GM12878 (cell line): ENCODE measurements at places on chromosomes 1 and 21. TPM values are rescaled to one million over a fixed set of nuclear protein-coding genes. Genes with fewer than 3 reads are reported as not detected.
A peak's percentile ranks its signal among the peaks of the same experiment; 100 is the strongest.

DNA sequence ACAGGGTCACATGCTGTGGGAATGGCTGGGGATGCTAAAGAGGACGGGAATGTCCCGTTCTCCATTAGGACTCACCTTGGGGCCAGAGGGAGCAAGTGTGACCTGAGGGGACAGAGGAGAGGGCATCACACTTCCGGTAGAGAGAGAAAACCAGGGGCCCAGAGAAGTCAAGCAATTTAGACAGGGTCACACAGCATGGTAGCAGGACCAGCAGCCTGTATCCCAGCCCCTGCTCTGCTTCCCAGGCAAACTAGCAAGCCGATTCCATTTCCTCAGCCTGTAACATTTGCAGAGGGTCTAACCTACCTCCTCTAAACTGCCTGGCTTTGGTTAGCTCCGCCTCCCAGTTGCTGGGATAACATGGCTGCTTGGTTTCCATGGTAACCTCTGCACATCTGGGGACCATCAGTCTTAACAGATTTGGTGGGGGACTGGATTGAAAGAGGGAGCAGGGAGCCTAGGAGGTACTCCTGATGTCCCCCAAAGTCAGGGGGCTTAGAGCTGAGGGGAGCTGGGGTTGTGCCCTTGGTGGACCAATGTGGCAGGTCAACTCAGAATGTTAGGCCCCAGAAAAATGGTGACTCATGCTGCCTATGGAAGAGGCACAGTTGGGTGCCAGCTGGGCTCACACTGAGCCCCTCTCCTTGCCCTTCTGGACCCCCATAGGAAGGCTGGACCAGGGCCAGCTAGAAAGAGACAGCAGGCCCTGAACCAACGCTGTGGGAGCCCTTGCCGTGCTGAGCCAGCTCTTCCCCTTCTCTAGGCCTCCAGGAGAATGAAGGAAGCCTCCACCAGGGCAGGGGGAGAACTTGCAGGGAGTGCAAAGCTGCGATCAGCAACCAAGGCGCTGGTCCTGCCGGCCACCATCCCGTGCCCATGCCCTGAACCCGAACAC lies 9.5 kb downstream of the COL16A1 start:
- peaks cover 6% of the 10 kb centered on the region for H3K4me1 ChIP-seq
- no peaks in the 10 kb centered on the region for H3K36me3 ChIP-seq
- H3K27ac ChIP-seq = no peak overlapping the region
- no peak for DNase-seq
- no peaks in the 10 kb centered on the region for H3K27me3 ChIP-seq

GRCh38 chr1:229653420-229653819 lies 27.4 kb downstream of the URB2 start:
- H3K27me3 ChIP-seq = no peaks in the 10 kb centered on the region
- no peaks in the 10 kb centered on the region for H3K4me1 ChIP-seq
- no peak for DNase-seq
- H3K4me3 ChIP-seq = no peak overlapping the region
- peaks cover 12% of the 10 kb centered on the region for H3K36me3 ChIP-seq

GRCh38 chr1:90512441-90512840 lies 204.7 kb downstream of the BARHL2 start:
- H3K27me3 ChIP-seq = no peaks in the 10 kb centered on the region
- H3K4me1 ChIP-seq = no peaks in the 10 kb centered on the region
- H3K36me3 ChIP-seq = no peaks in the 10 kb centered on the region
- DNase-seq = no peak

- H3K27me3 ChIP-seq = no peaks in the 10 kb centered on the region
- no peak overlapping the region for H3K4me3 ChIP-seq
- H3K4me1 ChIP-seq = no peaks in the 10 kb centered on the region
- no peak for DNase-seq
Observed at GRCh38 chr1:94898491-94899385, 28.2 kb downstream of the CNN3 start.

DNA sequence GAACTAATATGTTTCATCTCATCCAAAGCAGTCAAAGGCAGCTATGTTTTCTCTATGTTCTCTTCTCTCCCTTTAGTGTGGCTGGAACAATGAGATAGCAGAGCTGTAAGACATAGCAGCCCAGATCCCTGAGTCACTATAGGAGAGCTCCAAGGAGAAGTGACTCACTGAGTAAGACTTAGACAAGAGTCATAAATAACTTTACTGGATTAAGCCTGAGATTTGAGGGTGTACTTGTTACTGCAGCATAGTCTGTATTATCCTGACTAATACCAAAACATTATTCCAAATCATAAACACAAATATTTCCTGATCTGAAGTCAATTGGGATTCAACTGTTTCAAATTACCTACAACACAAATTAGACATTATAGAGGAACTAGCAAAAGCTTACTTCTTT lies 3.9 kb downstream of the KRTAP19-8 start:
- no peak overlapping the region for H3K27ac ChIP-seq
- H3K4me3 ChIP-seq = no peak overlapping the region
- no peaks in the 10 kb centered on the region for H3K36me3 ChIP-seq

DNA sequence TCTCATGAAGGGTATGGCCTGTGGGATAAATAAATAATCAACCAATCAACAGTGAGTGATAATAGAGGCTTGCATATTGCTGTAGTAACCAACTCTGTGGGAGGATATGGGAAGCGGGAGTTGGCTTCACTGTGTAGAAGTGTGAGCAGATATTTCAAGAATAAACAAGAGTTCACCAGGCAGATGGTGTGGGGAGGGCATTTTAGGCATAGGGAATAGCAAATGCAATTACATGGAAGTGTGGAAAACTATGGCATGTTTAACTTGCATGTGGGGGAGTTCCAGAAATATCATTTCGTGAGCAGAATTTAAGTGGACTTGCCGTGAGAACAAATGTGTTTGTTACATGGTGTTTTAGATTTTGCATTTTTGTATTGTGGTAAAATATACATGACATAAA lies 95.2 kb downstream of the SPATA46 start:
- H3K36me3 ChIP-seq = no peaks in the 10 kb centered on the region
- no peak overlapping the region for H3K4me3 ChIP-seq
- no peak overlapping the region for H3K27ac ChIP-seq
- no peak for DNase-seq

GRCh38 chr21:35980821-35981220 lies 79.5 kb downstream of the SETD4 start:
- no peak for DNase-seq
- no peaks in the 10 kb centered on the region for H3K36me3 ChIP-seq
- no peak overlapping the region for H3K27ac ChIP-seq
- no peak overlapping the region for H3K4me3 ChIP-seq

- no peaks in the 10 kb centered on the region for H3K36me3 ChIP-seq
- no peak for DNase-seq
- H3K27me3 ChIP-seq = peaks cover 6% of the 10 kb centered on the region; the same call in 1 of the 2 replicates
- no peak overlapping the region for H3K27ac ChIP-seq
- H3K4me1 ChIP-seq = no peaks in the 10 kb centered on the region
Observed at GRCh38 chr1:203338335-203339036, 12.4 kb downstream of the FMOD start.

DNA sequence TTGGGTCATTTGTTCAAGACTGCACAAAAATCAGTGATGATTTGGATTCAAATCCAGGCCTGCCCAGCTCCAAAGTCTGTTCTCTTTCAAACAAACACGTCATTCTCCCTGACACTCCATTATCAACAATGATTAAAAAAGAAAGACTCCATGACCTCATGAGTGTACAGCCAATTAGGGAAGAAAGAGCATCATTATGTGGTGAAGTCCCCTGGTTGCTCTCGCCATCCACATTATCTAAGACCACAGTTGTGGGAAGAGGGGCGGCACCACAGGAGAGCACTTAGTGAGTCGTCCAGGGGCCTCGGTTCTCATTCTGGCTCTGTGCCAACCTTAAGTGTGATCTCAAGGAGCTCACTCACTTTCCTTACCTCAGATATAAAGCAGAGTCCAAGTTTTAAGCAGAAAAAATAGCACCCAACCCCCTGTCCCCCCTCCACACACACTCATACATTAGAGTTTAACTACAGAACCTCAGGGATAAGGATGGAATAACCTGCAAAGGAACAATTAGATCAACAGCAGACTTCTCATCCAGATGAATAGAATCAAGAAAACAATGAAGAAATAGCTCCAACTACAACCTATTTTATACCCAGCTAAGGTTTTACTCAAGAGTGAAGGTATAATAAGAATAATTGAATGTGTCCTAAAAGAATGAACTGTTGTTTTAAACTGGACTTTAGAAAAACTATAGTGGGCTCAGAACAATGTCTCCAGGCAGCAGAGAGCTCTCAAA lies 47.8 kb downstream of the COL6A1 start:
- no peak overlapping the region for H3K4me3 ChIP-seq
- H3K27me3 ChIP-seq = no peaks in the 10 kb centered on the region
- H3K4me1 ChIP-seq = no peaks in the 10 kb centered on the region
- H3K36me3 ChIP-seq = no peaks in the 10 kb centered on the region
- DNase-seq = no peak

- no peak overlapping the region for H3K4me3 ChIP-seq
- no peaks in the 10 kb centered on the region for H3K36me3 ChIP-seq
- peaks cover 14% of the 10 kb centered on the region for H3K4me1 ChIP-seq
- no peak overlapping the region for H3K27ac ChIP-seq
Observed at GRCh38 chr1:247417831-247418230, 1.9 kb downstream of the NLRP3 start.

- DNase-seq = peak; percentile 84
- peaks cover 26% of the 10 kb centered on the region for H3K4me1 ChIP-seq
- no peaks in the 10 kb centered on the region for H3K27me3 ChIP-seq
- peak overlapping the region; percentile 70 for H3K4me3 ChIP-seq
Observed at GRCh38 chr21:43938751-43939442, 73.2 kb upstream of the TRAPPC10 start.

DNA sequence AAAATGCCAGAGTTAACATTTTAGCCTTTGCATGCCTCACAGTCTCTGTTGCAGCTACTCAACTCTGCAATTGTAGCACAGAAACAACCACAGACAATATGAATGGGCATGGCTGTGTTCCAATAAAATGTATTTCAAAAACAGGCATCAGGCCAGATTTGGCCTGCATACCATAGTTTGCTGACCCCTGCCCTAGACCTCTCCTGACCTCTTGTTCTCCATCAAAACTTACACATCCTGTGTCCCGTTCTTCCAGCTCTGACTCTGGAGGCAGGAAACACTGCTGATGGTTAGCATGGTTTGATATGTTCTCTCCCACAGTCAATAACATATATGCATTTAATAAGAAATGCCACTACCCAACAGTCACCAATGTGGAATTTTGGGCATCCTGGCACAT lies 138.6 kb downstream of the LMX1A start:
- no peaks in the 10 kb centered on the region for H3K4me1 ChIP-seq
- DNase-seq = no peak
- no peak overlapping the region for H3K27ac ChIP-seq
- no peaks in the 10 kb centered on the region for H3K36me3 ChIP-seq

GRCh38 chr1:91513160-91513559 lies 12.5 kb downstream of the CDC7 start:
- no peak overlapping the region for H3K27ac ChIP-seq
- H3K4me1 ChIP-seq = no peaks in the 10 kb centered on the region
- no peak for DNase-seq
- peaks cover 9% of the 10 kb centered on the region; the same call in 1 of the 2 replicates for H3K36me3 ChIP-seq

GRCh38 chr21:27681841-27682240 lies 715.0 kb upstream of the ADAMTS5 start:
- no peak overlapping the region for H3K27ac ChIP-seq
- no peak overlapping the region for H3K4me3 ChIP-seq
- no peaks in the 10 kb centered on the region for H3K27me3 ChIP-seq
- no peaks in the 10 kb centered on the region for H3K4me1 ChIP-seq

- H3K27me3 ChIP-seq = no peaks in the 10 kb centered on the region
- no peaks in the 10 kb centered on the region for H3K36me3 ChIP-seq
- no peak overlapping the region for H3K4me3 ChIP-seq
- no peaks in the 10 kb centered on the region for H3K4me1 ChIP-seq
Observed at GRCh38 chr1:64765012-64765411, 20.1 kb downstream of the RAVER2 start.

DNA sequence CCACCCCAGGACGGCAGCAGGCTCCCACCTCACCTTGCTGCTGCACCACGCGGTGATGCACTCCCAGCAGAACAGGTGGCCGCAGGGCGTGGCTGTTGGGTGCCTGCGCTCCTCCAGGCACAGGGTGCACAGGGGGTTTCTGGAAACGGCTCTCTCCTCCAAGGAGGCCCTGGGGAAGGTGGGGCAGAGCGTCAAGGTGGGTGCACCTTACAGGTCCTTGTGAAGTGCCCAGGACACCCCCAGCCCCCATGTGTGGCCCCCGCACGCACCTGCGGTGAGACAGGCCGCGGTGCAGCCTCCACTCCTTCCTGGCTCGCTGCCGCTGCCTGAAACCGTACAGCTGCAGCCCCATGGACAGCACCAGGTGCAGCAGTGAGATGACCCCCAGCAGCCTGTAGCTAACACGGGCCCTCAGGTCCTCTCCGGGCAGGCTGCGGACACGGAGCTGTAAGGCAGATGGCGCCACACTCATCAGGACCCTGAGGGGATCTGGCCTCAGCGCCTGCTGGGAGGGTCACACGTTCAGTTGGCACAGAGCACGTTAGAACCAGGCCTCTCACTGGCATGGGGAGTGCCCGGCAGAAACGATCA lies 5.8 kb downstream of the PEX10 start:
- DNase-seq = no peak
- peaks cover 14% of the 10 kb centered on the region for H3K36me3 ChIP-seq
- H3K4me3 ChIP-seq = no peak overlapping the region
- H3K4me1 ChIP-seq = peaks cover 2% of the 10 kb centered on the region; the same call in 1 of the 2 replicates
- no peak overlapping the region for H3K27ac ChIP-seq
- H3K27me3 ChIP-seq = no peaks in the 10 kb centered on the region

DNA sequence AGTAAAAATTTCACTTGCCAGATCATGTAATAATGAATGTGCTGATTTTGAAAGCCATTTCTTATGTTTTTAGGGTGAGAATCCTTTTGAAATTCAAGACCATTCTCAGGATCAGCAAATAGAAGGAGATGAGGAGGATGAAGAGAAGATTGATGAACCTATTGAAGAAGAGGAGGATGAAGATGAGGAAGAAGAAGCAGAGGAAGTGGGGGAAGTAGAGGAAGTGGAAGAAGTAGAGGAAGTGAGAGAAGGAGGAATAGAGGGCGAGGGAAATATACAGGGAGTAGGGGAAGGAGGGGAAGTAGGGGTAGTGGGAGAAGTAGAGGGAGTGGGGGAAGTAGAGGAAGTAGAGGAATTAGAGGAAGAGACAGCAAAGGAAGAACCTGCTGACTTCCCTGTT lies 32.4 kb downstream of the ZNF326 start:
- no peaks in the 10 kb centered on the region for H3K27me3 ChIP-seq
- peaks cover 2% of the 10 kb centered on the region for H3K36me3 ChIP-seq
- DNase-seq = no peak
- no peak overlapping the region for H3K27ac ChIP-seq
- no peaks in the 10 kb centered on the region for H3K4me1 ChIP-seq
- no peak overlapping the region for H3K4me3 ChIP-seq

DNA sequence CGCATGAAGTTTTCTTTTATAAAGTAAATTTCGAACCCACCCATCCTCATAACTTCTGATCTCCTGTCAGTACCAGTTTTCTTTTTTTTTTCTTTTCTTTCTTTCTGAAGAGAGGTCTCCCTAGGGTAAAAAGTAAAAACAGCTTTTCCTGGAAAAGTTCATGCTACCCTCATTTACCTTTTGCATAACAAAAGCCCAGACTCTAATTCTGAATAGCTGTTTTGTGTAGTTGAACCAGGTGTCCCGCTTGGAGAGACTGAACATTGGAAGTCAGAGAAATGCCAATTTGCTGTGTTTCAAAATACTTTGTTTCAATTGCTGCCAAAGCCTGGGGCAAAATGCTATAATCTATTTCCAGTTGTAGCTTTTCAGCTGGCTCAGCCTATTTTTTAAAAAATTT lies 113.7 kb upstream of the RUNX1 start:
- no peaks in the 10 kb centered on the region for H3K27me3 ChIP-seq
- no peaks in the 10 kb centered on the region for H3K4me1 ChIP-seq
- H3K36me3 ChIP-seq = no peaks in the 10 kb centered on the region
- no peak overlapping the region for H3K4me3 ChIP-seq
- H3K27ac ChIP-seq = no peak overlapping the region

The FAM131C gene
- polyA plus RNA-seq = not detected in 2 replicates

The CR1 gene
- polyA plus RNA-seq = 2.9 and 3.1 TPM in 2 replicates

The LYPD8 gene
- not detected in 2 replicates for polyA plus RNA-seq

The MFSD2A gene
- 14.8 and 16.1 TPM in 2 replicates for polyA plus RNA-seq
